IMR-90 (cell line): ENCODE measurements at places on chromosomes 11 and 22.

DNA sequence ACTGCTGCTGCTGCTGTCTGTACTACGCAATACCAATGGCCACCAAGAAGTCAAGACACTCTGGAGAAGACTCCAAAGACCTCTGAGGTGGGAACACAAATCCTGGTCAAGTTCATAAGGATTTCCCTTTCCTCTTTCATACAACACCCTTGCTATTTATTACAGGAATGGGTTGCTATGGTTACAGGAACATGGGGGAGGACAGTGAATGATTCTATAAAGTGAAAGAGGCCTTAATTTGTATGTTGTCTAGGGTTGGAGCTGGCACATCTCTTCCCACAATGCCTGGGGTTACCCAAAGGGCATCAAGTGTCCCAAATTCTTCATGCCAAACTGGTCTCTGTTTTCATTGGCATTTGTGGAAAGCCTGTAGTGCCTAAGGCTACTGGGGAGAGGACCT, 11.4 kb upstream of the SEC14L3 start:
- no peak for DNase-seq

DNA sequence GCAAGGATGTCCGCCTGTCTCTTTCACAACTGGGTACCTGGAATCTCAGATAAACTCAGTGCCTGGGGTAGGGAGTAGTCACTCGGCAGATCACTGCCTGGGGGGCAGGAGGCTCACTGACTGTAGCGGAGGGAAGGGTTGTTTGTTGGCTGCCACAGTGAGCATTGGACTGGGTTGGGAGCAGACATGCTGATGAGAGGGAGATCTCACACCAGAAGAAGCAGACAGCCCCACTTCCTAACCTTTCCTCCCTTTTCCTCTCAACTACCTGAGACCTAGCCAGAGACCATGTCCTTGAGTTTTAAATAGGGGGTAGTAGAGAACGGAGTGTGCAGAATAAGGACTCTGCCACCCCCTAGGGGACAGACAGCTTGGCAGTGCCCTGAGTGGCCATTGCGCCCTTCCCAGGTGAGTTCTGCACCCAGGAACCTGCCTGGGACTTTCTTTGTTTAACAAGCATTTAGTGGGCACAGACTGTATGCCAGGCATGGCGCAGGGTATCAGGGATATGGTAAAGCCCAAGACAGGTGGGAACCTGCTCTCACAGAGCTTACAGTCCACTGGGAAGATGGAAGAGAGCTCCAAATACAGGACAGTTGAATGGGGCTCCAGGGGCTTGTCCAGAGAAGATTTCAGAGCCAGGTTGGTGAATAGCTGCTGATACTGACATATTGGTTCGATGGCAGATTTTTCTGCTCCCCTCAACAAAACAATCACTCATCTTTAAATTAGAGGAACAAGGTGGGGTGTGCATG, 115.7 kb upstream of the NNMT start:
- DNase-seq = no peak

DNA sequence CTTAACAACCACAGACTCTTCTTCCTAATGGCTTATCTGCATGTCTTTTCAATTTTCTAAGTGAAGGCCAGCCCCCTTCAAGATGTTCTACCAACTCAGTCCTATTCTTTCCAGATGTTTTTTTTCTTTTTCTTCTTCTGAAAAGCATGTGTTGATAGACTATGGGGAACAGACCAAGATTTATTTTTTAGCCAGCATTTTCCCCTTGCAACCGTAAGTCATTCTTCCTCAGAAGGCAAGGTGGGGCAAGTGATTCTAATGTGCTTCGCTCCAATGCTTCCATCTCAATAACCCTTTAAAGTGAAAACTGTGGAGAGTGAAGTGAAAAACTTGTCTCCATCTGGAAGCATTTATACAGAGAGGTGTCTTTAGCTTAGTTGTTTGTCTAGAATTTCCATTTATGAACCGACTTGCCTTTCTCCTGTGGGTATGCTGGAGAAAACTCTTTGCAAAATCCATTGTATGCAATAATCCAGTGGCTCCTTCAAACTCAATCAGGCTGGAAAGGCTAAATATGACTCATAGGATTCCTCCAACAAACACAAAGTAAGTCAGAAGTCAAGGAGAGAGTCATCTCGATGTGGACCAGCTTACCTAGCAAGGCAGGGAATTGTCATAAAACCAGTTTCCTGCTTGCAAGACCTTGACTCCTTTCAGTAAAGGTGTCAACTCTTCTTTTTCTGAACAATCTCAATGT, 83.7 kb downstream of the MAML2 start:
- peak; percentile 86 for DNase-seq

GRCh38 chr22:47395481-47395880, 633.0 kb downstream of the TBC1D22A start:
- peak; percentile 2 for DNase-seq

- peak; percentile 78 for DNase-seq
These were observed 44.7 kb downstream of the CADM1 start for GRCh38 chr11:115459563-115459962.

DNA sequence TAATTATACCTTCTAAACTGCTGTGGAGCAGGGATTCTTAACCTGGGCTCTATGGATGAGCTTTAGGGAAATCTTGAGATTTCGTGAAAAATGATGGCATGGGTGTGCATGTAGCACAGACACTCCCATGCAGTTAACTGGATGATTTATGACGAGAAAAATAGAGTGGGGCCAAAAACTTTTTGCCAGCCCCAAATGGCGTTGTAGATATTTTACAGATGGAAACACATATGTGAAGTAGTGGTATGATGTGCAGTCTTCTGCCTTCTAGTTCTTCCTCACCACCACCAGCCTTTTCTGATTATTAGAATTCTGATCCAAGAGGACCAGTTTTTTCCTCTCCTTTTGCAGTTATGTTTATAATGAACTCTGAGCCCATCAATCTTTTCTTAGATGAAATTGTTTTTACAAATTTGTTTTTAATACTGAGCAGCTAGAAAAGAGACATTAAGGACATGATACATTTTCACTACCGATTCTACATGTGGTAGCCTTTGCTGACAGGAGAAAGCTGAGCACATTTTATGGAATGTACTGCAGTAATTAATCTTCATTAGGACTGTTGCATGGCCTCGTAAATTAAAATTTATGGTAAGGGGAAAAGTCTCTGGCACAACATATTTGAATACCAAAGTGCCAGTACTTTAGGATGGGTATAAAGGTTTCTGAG, 261.4 kb downstream of the DDX10 start:
- no peak for DNase-seq
